Daoy (cell line): ENCODE measurements at places on chromosomes 6 and 20. TPM values are rescaled to one million over a fixed set of nuclear protein-coding genes. Genes with fewer than 3 reads are reported as not detected.
A peak's percentile ranks its signal among the peaks of the same experiment; 100 is the strongest.

Gene TRIM15
- 0.86 TPM in 1 of 2 replicates, not detected in the other for total RNA-seq

Gene MOCS3
- total RNA-seq: 7.4 TPM in 2 replicates

Gene ZBTB46
- total RNA-seq: 3.4 and 3.5 TPM in 2 replicates

Gene MYT1
- 0.06 TPM in 1 of 2 replicates, not detected in the other for total RNA-seq

Gene DTNBP1
- total RNA-seq: 5.6 and 18.9 TPM in 2 replicates

Gene TPD52L2
- 80.3 and 92.0 TPM in 2 replicates for total RNA-seq

Gene FOXQ1
- total RNA-seq: 0.06 and 0.63 TPM in 2 replicates

Gene IL17F
- total RNA-seq: not detected in 2 replicates

Gene PBOV1
- not detected in 2 replicates for total RNA-seq

Gene ZSCAN23
- 3.4 and 8.4 TPM in 2 replicates for total RNA-seq

- DNase-seq: peak; percentile 74
Measured at GRCh38 chr6:9250852-9251251, 815.5 kb upstream of the SLC35B3 start.

GRCh38 chr20:49987015-49987867 is 4.5 kb downstream of the SNAI1 start:
- DNase-seq: peak; percentile 55

DNA sequence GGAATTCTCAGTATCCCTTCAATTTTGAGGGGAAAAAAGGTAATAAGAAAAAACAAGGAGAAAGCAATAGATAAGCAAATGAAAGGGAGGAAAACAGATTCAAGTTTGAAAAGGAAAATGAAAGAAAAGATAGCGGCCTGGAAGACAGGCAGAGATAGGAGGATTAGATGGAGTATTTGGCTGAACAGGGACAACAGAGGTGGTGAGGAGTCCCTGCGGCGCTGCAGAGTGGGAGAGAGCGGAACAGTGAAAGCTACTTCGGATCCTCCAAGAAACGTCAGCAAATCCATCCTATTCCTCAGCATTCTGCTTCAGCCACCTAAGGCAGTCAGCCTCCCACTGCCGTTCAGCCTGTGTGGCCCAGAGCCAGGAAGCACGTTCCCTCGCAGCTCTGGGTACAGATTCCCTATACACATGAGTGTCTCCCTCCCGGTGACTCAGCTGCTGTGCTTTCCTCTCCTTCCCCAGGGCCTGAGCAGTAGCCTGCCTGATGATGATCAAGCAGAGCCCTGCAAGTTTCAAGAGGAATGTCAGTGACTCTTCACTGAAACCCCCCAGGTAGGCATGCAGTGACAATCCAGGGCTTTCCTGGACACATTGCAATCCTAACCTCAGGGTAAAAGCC is 43.4 kb upstream of the CDYL start:
- DNase-seq: peak; percentile 98

- DNase-seq: peak; percentile 96
Measured at GRCh38 chr6:340991-341827, 48.9 kb downstream of the DUSP22 start.

- DNase-seq: no peak
Measured at GRCh38 chr6:92362404-92362803, 1057.0 kb downstream of the EPHA7 start.

GRCh38 chr6:130218134-130218533 is 4.6 kb downstream of the SAMD3 start:
- no peak for DNase-seq

DNA sequence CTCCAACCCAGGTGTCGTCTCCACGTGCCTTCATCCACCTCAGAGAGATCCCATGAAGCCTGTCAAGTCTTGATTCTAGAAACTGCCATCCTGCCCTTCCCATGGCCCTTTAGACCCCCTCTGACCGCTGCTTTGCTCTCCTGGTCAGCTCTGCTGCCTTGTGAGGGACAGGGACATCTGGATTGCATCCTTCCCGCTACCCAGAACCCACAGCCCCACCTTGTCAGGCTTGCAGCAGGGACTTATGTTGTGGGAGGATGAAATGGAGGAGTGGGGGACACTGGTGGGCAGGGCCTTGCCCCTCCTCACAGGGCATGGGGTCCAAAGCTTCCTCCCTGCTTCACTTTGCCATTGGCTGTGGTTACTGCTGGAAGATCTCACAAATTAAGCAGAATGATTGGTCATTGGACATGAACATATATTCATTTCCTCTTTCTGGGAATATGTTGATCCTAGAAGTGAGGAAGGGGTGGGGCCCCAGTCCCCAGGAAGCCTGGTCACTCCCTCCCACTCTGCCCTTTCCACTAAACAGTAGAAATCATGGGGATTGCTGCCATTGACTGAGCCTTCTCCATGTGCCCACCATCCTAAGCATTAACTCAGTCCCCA is 4.5 kb downstream of the GLP1R start:
- no peak for DNase-seq

DNA sequence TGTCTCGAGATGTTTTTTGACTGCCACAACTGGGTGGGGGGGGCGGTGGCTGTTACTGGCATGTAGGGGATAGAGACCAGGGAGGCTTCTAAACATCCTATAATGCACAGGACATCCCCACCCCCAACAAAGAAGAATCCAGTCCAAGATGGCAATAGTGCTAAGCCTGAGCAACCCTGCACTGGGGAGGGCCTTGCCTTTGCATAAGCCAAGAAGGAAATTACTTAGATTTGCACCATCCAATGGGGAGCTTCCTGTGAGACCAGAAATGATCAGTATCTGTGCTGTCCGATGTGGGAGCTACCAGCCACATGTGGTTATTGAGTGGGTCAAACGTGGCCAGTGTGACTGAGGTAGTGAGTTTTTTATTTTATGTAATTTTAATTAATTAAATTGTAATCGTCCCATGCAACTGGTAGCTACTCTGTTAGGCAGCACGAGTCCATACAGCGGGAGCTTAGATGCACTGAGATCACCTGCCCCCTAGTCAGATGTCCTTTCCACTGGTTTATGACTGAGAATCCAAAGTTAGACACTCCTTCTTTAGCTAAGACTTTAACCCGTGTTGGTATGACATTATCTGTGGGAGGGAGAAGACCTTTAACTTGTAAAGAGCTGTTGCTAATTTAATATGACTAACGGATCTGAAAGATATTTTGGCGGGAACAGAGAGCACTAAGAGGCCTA is 97.4 kb upstream of the NEDD9 start:
- no peak for DNase-seq
